Panc1 (cell line): ENCODE measurements at places on chromosomes 1 and 21. TPM values are rescaled to one million over a fixed set of nuclear protein-coding genes. Genes with fewer than 3 reads are reported as not detected.

HPDL gene
- total RNA-seq: 1.9 TPM

GRCh38 chr1:18069903-18070302, 37.7 kb upstream of the IGSF21 start:
- no peak for DNase-seq

- DNase-seq: no peak
These were observed 48.5 kb downstream of the UBE2U start for GRCh38 chr1:64251971-64252370.

- no peak for DNase-seq
These were observed 242.7 kb downstream of the TM2D1 start for GRCh38 chr1:61482170-61482734.

GRCh38 chr1:246728311-246728710, 4.1 kb downstream of the SCCPDH start:
- no peak for DNase-seq

- no peak for DNase-seq
These were observed 2.6 kb downstream of the TEDDM1 start for GRCh38 chr1:182397653-182398393.
